ENCODE measurements at places on chromosomes 3 and 15. TPM values are rescaled to one million over a fixed set of nuclear protein-coding genes. Genes with fewer than 3 reads are reported as not detected.

DNA sequence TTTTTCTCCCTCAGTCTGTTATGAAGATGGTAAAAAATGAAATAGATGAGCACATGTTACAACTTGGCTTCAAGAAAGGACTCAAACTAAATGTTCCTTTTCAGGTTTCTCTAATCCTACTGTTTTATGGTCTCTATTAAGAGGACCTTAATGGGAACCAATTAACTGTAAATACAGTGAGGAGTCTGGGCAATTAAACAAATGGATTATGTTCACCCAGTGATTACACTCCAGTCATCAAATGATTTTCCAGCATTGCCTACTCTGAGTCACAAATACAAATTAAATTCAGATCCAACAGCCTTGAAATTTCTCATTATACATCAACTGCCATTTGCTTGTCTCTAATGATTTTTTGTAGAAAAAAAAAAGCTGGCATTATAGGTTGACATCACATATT, 129.2 kb downstream of the NEK10 start:
- H3K4me1 ChIP-seq: no peaks in the 10 kb centered on the region
- DNase-seq: no peak
- no peak overlapping the region for H3K27ac ChIP-seq

DNA sequence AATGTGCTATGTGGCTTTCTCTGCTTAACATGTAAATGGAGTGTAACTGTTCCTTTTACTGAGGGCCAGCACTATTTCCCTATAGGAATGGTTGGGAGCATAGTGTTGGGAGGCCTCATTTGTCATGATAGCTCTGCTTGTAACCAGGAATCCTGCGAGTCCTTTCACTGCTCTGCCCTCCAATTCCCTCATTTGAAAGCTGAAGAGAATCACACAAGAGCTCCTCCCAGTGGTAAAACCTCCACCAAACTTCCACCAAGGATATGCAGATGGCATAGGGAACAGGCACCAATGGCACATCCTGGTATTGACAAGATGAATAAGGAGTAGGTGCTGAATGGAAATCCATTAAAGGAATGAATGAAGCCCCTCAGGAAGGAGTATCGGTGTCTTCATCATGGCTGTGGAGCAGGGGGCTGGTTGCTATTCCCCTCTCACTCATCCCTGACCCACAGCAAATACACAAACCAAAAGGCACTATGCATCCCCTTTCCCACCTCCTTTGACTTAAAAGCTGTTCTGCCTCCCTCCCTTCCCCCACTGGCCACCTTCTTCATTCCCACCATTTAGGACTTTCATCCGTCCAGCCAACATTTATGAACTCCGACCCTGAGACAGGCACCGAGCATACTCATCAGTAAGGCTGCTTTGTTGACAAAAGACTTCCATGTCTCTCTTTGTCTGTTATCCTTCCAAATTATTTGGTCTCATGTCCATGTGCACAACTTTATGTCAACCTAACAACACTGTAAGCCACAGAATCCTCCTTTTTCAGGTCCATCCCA, 560.8 kb downstream of the FOXP1 start:
- H3K27me3 ChIP-seq: no peaks in the 10 kb centered on the region
- H3K36me3 ChIP-seq: no peaks in the 10 kb centered on the region
- DNase-seq: no peak

P2RY12 gene
- 1.2 TPM for total RNA-seq

DNA sequence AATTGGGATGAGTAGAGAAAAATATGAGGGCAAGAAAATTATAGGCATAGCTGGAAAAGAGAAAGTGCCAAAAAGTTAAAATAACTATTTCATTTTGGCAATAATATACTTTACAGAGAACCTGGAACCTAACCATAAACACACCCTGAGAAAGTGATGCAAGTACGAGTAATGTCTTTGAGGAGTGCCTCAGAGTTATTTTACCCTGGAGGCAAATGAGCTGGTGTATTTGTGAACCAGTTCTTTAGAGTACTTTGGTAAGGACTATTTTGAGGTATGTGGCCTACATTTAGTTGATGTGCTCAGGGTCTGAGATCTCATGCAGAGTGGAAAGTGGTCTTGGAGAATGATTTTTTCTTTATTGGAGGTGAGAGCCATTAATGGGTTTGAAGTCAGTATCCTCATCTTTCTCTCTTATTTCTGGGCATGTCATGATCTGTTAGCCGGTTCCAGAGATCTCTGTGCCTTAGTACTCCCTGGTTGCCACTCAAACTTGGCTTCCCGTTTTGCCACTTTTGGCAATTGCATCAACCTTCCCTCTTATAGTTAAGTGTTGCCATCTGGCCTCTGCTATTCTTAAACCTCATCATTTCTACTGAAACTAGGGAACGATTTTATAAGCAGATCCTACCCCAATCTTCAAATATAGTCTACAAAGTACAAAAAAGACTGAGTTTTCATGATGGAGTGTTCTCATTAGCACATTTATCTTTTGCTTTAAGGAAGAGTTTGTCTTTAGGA, 145.7 kb downstream of the EPHA6 start:
- DNase-seq: no peak
- H3K27me3 ChIP-seq: no peaks in the 10 kb centered on the region
- no peaks in the 10 kb centered on the region for H3K36me3 ChIP-seq
- no peak overlapping the region for H3K4me3 ChIP-seq
- no peak overlapping the region for H3K27ac ChIP-seq
- peaks cover 10% of the 10 kb centered on the region for H3K4me1 ChIP-seq

ISLR gene
- total RNA-seq: 208 TPM

TNK2 gene
- total RNA-seq: 41.5 TPM

SUCLG2 gene
- 29.5 TPM for total RNA-seq

DNA sequence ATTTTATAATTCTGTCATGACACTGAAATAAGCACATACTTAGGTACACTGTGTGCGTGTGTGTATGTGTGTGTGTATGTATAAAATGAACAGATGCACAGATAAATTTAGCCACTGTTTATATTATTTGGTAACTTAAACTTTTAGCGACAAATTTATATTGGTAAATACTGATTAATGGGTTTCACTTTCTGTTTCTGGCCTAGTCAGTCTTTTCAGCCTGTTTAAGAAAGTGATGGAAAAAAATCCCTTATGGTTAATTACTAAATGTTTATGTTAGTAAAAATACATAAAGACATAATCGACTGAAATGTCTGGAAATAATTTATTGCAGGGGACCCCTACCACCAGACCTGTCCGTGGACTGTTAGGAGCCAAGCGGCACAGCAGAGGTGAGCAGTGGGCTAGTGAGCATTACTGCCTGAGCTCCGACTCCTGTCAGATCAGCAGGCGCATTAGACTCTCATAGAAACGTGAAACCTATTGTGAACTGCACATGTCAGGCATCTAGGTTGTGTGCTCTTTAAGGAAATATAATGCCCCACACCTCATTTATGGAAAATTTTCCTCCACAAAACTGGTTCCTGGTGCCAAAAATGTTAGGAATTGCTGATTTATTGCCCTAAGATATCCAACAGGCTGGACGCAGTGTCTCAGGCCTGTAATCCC, 717.4 kb downstream of the SI start:
- H3K27me3 ChIP-seq: no peaks in the 10 kb centered on the region
- DNase-seq: no peak

DNA sequence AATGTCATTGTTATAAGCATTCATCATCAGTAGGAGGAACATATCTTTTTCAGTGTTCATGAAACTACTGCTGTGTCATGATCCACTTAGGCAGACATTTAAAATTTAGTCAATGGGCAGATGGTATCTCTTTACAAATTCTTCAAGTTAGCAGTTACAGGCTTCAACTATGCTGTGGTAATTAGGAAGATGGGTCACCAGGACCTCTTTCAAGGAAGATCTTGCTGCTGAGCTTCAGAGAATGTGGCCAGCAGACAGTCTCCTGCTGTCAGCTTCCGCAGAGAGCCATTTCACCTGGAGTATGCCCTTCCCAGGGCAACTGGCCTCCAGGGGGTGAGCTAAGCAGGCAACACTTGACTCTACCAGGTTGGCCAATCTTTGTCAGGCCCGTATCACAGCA, 19.4 kb downstream of the IFT57 start:
- H3K4me3 ChIP-seq: no peak overlapping the region
- no peak for DNase-seq
- no peaks in the 10 kb centered on the region for H3K27me3 ChIP-seq

DNA sequence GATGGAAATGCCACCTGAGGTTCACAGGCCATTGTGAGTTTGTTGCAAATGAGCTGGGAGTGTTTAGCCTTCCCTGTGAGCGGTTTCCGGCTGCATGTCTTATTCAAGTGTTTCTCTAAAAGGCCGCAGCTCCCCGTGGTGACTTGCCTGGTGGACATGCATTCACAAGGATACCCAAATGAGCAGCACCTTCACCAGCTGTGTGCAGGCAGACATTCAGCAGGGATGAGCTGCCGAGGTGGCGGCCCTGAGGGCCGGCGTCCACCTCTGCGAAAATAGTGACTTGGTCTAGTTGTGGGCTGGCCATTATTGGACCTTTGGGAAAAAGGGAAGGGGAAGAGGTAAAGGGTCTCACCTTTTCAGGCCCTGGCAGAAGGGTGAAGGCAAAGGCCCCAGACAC, 23.4 kb downstream of the SPSB4 start:
- no peaks in the 10 kb centered on the region for H3K36me3 ChIP-seq
- DNase-seq: no peak
- no peak overlapping the region for H3K27ac ChIP-seq

CLDND1 gene
- total RNA-seq: 158 TPM

GRCh38 chr15:90931575-90931827, 848 bp downstream of the HDDC3 start:
- no peak for DNase-seq
- H3K27me3 ChIP-seq: no peaks in the 10 kb centered on the region
- peak overlapping the region; percentile 93 for H3K27ac ChIP-seq
- peak overlapping the region; percentile 72 for H3K4me3 ChIP-seq

Data from vagina (tissue), 2 donors.